Right renal pelvis (tissue), 4 donors: ENCODE measurements at places on chromosomes 3 and 15. TPM values are rescaled to one million over a fixed set of nuclear protein-coding genes. Genes with fewer than 3 reads are reported as not detected.

- no peak for DNase-seq
Observed at GRCh38 chr3:127475391-127475790, 115.1 kb downstream of the TPRA1 start.

GRCh38 chr15:60982249-60982910 is 246.7 kb downstream of the RORA start:
- DNase-seq, result no peak

- no peak for DNase-seq
Observed at GRCh38 chr15:41927536-41927935, 33.7 kb upstream of the SPTBN5 start.

DNA sequence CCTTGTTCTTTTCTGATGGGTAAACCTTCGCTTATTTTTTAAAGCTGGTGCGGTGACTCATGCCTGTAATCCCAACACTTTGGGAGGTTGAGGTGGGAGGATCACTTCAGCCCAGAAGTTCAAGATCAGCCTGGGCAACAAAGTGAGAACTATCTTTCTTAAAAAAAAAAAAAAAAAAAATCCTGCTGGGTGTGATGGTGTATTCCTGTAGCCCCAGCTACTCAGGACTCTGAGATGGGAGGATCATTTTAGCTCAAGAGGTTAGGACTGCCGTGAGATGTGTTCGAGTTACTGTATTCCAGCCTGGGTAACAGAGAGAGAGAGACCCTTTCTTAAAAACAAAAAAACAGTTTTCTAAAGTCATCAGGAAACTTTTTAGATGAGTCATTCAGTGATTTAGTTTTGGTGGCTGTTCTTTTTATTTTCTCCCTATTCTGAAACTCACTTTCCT is 37.7 kb downstream of the SLMAP start:
- DNase-seq, result no peak

DNA sequence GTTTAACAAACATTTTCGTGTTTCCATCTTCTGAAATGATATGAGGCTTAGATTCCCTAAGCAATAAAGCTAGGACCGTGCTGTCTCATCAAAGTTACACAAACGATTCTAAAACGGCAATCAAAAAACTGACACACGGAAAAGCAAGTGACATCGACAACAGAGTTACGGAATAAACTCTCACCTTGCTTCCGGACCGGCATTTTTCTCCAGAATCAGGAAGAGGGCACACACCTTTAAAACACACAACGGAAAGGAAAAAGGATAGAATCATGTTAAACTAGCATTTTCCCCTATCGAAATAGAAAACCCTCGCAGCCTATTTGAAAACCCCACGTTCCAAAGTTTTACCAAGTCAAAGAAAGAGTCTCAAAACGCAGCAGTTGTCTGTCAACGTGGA is 1.4 kb downstream of the DLG1 start:
- DNase-seq, result no peak

DNA sequence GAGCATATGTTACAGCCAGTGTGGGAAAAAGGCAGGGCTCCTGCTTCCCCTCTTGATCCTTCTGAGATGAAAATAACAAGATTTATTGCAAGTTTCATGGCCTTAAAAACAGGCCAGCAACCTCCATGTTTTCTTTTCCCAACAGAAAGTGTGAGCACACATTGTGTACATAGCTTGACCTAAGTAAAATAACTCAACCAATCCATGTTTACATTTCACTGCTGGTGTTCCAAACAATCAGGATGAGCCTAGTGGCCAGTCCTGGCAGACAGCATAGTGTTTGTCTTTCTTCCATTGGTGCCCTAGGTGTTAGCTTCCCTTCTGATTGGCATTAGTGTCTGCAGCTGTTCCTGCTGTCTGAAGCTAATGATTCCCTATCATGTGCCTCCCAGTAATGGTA is 847.7 kb downstream of the EPHA3 start:
- DNase-seq, result peak; percentile 24

DNA sequence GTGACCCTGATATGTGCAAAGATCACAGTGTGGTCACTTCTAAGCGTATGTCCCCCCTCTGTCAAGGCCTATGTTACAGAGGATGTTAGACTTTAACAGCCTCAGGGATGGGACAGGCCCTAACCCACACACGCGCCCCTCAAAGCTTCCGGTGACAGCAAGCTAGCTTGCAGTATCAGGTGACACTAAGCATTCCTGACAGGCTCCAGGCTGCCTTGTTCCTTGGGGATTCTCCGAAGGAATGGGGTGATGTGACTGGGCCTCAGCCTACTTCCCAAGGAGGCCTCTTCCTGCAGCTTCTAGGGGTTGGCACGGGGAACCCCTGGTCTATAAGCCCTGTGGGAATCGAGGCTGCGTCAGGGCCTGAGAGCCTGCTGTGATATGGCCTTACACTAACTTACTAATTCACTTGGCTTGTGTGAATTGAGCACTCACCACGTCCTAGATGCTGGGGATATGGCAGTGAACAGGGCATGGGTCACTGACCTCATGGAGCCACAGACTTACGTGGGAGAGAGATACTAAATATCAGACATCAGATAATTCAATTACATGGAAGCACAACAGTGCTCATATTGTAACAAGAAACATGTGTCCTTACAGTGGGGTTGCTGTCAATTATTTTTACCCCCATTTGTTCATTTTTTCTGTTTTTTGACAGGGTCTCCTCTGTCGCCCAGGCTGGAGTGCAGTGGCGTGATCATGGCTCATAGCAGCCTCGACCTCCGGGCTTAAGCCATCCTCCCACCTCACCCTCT is 11.4 kb upstream of the SPTBN5 start:
- no peak for DNase-seq

DNA sequence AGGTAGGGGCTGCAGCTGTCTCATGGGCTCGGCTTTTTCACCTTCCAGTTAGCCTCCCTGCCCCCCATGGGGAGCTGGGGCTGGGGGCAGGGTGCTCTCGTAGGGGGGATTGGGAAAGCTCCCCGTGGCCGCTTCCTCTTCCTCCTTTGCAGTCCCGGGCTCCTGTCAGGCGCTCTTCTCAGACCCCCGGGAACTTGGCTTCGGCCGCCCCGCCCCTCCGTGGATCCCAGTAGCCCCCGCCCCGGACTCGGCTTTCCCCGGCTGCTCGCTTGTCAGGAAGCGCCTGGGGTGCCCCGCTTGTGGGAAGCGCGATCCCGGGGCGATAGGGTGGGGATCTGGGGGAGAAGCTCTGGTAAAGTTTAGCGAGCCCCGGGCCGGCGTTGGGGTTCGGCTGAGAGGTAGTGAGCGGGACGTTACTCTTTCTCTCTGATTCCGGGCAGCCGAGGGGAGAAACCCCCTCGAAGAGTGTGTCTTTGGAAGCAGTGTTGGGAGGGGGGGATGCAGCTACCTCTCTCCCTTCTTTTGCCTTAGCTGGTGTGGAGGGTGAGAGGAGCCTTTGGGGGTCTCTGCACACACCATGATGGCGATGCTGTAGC is 611 bp downstream of the PIAS1 start:
- peak; percentile 41 for DNase-seq

DNA sequence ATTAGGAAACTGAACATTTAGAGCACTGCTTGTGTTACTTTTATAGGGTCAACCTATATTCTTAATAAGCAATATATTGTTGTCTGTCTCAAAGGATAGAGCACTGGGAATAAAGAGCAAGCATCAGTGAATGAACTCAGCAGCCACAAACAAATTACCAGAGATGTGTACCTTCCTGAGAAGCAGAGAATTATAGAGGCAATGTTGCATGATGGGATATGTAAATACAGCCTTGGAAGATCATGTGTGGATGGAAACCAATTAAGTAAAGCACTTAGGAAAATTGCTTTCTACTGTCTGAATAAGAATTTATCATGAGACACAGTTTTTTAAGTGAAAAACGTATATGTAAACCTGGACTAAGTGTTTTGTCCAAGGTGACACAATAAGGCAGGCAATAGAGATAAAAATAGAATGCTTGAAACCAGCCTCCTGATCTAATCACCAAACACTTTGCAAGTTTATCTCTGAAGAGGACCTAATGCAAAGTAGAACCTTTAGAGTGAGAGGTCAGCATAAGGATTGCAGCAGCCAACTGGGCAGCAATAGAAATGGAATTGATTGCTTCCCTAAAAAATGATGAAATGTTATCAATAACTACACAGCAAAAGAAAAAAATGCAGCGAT is 848.0 kb downstream of the TUSC7 start:
- DNase-seq, result no peak

DNA sequence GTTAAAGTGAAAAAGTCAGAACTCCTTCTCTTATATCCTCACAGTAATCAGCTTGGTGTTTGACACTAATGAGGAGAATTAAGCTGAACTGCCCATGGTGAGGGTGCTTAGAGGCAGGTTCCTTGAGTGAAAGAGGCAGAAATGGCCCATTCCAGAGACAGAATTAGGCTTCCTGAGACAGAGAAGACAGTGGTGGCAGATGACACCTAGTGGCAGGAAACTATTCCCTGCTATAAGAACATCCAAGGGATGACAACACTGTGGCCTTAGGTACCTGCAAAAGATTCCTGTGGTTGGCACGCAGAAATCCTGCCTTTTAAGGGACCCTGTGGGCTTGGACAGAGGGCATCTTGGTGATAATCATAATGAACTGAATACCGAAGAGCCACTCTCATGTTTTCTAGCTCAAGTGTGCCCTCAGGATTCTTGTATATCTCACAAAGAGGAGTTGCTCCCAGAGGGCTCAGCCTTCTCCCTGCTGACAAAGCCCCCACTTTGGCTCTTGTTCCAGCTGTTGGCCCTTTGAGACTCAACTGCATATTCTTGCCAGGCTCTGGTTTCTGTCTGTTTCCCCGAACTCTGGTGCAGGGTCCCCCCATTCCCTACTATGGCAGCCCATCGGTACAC is 56.0 kb downstream of the KBTBD12 start:
- DNase-seq, result peak; percentile 16

RASL12 gene
- 8.0 TPM for polyA plus RNA-seq

GRCh38 chr3:63961891-63962290 is 49.7 kb upstream of the SCAANT1 start:
- DNase-seq, result no peak

GOLGA6A gene
- polyA plus RNA-seq, result not detected

- no peak for DNase-seq
Observed at GRCh38 chr15:94015324-94015723, 216.0 kb upstream of the MCTP2 start.

YEATS2 gene
- 34.9 TPM for polyA plus RNA-seq
